ENCODE measurements at places on chromosomes 1 and 21.

- no peak for DNase-seq
Observed at GRCh38 chr1:92679980-92680379, 104.9 kb downstream of the EVI5 start.

GRCh38 chr1:7970246-7970645 lies 8.7 kb downstream of the PARK7 start:
- DNase-seq, result no peak

DNA sequence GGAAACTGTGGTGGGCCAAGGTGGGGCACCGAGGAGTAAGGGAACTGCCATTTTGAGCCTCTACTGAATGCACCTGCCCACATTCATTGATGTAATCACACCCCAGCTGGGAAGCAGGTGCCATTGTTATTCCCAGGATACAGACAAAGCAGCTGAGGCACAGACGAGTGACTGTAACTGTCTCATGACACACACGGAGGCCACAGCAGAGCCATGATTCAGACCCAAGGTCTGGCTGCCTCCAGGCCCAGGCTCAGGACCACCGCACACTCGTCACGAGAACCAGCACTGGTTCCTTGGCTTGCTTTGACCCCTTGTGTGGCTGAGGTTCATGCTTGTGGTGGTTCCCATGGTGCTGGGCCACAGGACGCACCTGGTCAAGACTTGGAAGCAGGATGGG lies 45.6 kb upstream of the CLIC4 start:
- DNase-seq, result no peak

DNA sequence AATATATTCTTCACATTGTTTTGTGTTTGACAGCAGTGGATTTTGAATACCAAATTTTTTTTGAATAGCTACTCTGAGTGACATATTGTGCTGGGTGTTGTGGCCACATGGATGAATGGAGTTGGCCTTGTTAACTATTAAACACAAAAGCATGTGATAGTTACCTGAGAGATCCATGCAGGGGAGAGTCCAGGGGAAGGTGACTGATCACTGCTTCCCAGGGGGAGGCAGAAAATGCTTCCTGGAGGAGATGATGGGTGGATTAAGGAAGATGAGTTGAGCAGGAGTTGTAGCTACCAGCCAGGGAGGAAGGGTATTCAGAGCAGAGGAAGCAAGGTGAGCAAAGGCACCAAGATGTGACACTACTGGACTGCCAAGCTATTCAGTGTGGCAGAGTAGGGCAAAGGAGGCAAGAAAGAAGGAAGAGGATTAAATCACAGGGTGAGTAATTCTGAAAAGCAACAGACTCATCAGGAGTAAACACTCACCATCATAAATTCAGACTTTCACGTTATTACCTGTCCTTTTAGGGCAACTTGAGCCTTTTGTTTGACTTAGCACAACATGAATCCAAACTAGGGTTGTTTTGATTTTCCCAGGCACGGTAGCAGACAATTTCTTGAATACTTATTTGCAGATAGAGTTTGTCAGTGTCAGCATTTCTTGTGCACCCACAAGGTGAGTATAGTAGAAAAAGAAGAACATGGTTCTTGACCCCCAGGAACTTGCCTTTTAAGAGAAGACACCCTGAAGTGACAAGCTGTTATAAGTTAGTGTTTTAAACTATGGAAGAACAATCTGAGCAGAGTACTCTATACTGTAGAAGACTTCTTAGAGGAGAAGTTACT lies 4.2 kb downstream of the CD46 start:
- no peak for DNase-seq

GRCh38 chr1:219681876-219682275 lies 69.0 kb upstream of the ZC3H11B start:
- no peak for DNase-seq

GRCh38 chr1:9441451-9442133 lies 97.7 kb upstream of the SLC25A33 start:
- DNase-seq, result no peak

DNA sequence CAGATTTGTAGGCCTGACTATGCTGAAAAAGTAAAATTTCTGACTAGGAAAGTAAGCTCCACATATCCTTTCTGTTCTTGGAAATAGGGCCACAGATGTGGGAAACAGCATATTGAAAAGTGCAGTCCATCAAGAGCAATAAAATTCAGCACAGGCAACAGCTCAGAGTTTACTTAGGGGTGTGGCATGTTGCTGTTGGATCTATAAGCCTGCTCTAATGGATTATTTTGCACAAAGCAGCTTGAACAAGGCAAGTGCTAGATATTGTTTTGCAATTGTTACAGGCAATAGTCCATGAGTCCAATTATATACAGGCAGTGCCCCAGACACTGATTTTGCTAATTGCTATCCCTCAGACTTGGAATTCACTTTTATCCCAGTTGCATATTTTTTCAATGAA lies 289.8 kb upstream of the SNX7 start:
- no peak for DNase-seq

GRCh38 chr1:163054181-163054591 lies 15.0 kb upstream of the RGS4 start:
- no peak for DNase-seq

- no peak for DNase-seq
Observed at GRCh38 chr1:185984113-185984836, 250.1 kb downstream of the HMCN1 start.

DNA sequence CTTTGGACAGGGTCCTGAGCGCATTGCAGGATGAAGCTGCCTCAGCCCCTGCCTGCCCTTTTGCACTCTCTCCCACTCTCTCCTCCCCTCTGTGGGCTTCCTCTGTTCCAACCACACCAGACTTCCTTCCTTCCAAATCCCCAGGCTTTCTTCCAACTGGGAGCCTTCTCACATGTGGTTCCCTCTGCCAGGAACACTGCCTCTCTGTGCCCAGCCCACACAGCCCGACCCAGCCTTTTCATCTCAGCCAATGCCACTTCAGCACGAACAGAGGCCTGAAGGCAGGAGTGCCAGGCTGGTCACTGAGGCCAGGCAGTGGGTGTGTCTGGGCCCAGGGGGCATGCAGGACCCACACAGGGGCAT lies 5.9 kb downstream of the SELENON start:
- DNase-seq, result no peak

DNA sequence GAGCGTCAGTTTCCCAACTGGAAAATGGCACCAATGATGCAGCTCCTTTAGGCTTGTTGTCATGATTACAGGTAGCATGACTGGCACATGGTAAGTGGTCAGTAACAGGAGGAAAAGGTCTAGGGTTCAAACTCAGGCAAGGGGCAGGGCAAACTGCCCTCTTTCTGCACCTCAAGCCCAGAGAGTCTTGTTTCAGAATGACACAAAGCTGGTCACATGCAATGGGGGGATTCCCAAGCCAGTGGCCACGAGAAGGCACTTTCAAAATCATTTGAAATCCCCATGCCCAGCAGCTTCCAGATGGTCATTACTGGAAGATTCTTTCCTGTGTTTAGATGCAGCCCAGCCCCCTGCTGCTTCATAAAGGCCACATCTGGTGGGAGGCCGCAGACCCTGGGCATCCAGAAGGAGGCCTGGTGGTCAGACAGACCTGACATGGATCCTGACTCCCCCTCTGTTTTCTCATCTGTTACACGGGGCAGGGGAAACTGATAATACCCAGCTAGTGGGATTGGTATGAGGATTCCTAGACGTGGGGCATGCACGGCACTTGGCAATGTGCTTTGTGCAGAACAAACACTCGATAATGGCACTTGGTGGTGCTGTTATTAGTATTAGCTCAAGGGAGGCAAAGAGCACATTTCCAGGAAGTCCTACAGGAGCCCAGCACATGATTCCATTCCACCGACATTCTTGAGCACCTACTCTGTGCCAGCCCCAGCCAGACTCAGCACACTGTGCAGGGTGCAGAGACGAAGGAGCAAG lies 6.9 kb upstream of the PLA2G2D start:
- no peak for DNase-seq

DNA sequence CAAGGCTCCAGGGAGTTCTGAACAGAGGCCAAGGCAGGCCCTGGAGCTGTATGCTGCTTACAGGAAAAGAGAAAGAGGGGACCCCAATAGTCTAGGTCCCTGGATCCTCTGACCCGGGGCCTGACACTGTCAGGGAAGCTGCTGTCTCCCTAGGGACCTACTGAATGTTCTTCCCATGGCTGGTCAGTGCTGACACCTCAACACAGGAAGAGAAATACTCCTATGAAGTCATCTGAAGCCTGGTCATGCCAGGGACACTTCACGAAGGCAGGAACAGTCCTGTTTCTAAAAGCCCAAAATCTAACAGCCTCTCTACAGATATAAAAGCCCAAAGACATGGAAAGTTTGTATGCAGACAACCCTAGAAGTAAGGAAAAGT lies 1.7 kb upstream of the LAD1 start:
- DNase-seq, result no peak

GRCh38 chr1:107298526-107298925 lies 157.7 kb downstream of the NTNG1 start:
- no peak for DNase-seq

DNA sequence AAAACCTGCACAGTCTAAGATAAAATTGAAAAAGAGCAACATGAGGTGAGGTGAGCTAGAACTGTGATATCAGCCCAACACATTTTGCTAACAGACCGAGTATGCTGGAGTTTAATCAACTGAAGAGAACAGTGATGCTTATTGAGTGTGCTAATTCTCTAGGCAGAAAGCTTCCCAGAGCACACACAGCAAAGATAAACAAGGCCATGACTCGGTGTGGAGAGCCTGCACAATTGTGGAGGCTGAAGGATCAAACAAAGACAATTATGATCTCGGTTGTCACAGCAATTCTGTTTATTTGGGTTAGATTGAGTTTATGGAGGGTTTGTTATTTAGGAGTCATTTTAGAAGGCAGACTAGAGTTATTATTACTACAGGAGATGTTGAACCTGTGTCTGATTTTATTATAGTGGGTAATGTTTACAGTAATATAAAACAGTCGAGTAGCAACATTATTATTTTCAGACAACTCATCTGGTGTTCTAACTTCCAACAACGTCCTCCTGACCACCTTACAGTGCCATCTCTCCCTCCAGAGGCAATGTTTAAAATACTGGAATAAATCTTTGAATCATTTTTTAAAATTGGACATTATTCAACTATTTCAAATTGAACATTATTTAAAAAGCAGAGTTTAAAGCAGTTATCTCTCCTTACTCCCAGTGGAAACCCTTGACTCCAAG lies 40.2 kb downstream of the DPT start:
- DNase-seq, result no peak

DNA sequence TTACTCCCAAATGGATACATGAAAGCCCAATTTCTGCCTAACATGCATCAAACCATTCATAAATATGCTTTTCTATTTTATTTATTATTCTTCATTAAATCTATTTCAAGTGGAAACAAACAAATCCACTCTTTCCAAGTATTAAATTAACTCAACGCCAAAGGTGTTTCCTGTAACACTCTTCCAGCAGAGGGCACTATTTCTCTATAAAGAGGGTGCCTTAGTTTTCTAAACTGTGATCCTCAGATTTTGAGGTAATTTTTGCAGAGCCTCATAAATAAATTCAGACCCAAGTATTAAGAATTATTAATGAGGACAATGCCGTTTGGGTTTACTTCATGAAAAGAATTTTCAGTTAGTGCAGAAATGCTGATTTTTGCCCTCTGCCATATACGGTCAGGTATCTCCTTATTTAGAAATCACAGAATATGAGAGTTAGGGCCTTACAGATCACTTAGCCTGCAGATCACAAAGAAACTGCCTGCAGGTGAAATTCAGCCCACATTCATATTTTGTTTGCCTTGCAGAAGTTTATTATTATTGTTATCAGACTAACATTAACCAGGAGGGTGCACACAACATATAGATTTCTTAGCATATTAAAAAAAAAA lies 40.1 kb upstream of the MYSM1 start:
- peak; percentile 77 for DNase-seq

- no peak for DNase-seq
Observed at GRCh38 chr1:234373959-234374254, 651 bp downstream of the COA6 start.

DNA sequence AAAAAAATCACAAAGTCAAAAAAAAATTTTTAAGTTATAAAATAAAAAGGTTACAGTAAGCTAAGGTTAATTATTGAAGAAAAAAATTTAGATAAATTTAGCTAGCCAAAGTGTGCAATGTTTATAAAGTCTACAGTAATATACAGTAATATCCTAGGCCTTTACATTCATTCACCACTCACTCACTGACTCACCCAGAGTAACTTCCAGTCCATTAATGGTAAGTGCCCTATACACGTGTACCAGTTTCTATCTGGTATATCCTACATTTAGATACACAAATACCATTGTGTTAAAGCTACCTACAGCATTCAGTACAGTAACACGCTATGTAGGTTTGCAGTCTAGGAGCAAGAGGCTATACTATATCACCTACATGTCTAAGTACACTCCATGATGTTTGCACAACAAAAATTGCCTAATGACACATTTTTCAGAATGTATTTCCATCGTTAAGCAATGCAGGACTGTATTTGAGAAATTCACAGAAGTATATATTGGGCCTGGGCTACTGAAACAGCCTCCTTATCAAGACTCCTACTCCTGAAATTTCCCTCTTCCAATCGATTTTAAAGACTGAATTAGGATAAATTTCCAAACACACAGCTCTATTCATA lies 155.1 kb downstream of the COP1 start:
- no peak for DNase-seq

DNA sequence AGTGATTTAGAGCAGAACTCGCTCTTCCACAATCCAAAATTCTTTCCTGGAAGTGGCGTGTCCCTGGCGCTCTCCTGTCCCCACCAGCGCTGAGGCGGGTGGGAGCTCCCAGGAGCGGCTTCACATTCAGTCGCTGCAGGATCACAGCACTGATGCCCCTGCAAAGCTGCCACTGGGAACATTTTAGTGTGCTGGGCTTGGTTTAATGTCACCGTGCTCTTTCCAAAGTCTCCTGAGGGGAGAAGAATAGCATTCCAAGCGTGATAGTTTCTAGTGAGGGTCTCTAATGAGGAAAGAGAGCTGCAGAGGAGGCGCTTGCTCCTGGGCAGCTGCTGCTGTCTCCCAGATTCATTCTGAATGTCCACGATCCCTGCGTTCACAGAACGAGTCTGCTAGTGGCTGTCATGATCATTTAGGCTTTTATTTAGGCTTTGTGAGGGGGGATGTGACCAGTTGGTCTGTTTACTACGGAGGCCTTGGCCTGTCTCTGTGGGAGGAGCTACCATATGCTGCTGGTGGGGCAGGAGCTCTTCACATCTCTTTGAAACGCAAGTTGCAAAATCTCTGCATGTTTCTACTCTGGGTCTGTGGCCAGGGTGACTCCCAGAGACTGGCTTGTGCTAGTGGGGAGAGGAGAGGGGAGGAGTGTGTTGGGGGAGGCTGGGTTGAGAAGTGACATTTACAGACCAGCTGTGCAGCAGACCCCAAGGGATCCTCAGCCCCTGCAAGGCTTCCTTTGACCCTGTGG lies 23.4 kb downstream of the OLFML3 start:
- no peak for DNase-seq

GRCh38 chr1:13469343-13469742 lies 44.5 kb downstream of the LRRC38 start:
- DNase-seq, result no peak

Data from CD4-positive, alpha-beta T cell treated with Interleukin-2 at 100 ng/mL for 4 hours (primary cell).